ENCODE measurements at places on chromosomes 7 and 10.
A peak's percentile ranks its signal among the peaks of the same experiment; 100 is the strongest.

- no peaks in the 10 kb centered on the region for H3K36me3 ChIP-seq
- no peak overlapping the region for H3K27ac ChIP-seq
- no peak for DNase-seq
- H3K4me3 ChIP-seq, result no peak overlapping the region
- H3K27me3 ChIP-seq, result no peaks in the 10 kb centered on the region
Observed at GRCh38 chr7:77887567-77887966, 89.0 kb downstream of the PHTF2 start.

DNA sequence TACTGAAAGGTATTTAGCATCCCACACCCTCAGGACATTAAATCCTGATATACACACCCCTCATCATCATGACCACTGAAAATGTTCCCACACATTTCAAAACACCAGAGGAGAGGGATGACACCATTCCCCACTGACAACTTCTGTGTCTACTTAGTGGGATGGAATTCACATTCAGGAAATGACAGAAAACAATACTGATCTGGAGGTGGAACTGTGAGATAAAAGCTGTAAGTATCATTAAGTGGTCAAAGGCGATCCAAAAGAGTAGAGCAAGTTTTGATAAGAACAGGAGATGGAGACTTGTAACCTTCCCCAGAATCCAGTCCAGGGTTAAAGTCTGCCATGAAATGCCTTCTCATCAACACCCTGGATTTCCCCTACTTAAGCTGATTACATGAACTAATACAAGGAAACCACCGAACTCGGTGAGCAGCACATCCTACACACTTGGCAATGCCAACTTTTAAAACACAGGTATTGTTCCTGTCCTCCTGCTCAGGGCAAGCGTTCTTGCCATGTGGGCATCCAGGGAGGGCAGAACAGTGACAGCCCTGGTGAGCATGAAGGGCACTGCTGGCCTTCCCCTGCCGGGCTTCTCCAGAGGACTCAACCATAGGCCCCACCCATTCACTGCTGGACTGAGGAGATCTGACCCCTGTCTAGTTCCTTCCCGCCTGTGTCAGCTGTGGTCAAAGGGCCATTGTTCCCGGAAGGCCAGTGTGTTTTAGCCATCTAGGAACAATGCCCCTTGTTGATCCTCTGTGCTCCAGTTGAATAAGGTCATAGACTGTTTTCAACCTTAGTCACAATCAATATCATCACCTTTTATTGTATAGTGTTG is 85.0 kb downstream of the SGMS1 start:
- H3K4me1 ChIP-seq, result no peaks in the 10 kb centered on the region
- no peaks in the 10 kb centered on the region for H3K27me3 ChIP-seq
- H3K36me3 ChIP-seq, result no peaks in the 10 kb centered on the region
- no peak for DNase-seq

DNA sequence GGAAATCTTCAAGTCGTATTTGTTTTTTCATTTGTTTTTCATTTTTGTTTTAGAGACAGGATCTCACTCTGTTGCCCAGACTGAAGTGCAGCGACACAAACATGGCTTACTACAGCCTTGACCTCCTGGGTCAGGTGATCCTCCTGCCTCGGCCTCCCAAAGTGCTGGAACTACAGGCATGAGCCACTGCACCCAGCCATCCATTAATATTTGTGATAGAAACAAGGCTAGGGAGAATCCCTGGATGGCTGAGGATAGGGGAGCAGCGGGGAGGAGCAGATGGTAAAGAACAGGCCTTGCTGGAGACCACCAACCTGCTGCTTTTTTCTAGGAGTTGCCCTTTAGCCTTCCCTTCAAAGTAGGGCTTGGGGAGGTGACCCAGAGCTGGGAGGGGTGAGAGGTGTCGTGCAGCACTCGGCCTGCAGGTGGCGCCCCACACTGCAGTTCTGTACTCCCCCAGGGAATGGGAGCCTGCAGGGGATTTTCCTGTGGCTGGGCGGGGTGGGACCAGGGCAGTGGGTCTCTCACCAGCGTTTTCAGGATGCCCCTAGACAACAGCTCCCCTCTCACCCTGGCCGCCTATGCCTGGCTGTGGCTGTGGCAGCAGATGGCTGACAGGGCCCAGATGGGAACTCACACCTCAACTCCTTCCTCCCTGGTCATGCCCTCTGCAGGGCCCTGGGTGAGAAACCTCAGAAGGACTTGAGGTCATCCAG is 12.6 kb upstream of the CDH23 start:
- H3K27me3 ChIP-seq, result peaks cover 30% of the 10 kb centered on the region
- no peaks in the 10 kb centered on the region for H3K36me3 ChIP-seq
- DNase-seq, result peak; percentile 84
- H3K4me1 ChIP-seq, result no peaks in the 10 kb centered on the region

DNA sequence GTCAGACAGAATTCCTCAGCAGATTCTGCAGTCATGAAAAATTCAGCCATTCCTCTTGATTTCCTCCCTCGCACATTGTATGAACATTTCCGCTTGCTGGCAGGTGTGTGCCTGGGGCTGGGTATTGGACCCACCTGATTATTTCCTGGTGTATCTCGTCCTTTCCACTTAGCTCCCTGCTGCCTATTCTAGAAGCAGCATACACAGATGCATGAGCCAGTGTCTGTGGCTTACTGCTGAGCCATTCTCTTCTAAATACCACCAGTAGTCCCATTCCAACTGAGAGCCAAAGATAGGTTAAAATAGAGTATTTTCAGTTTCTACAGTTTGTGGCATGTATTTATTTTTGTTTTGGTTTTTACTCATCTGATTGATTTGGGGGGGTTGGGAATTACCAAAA is 270.1 kb upstream of the AKR1E2 start:
- no peaks in the 10 kb centered on the region for H3K36me3 ChIP-seq
- H3K27ac ChIP-seq, result no peak overlapping the region
- H3K4me3 ChIP-seq, result no peak overlapping the region
- no peaks in the 10 kb centered on the region for H3K27me3 ChIP-seq
- DNase-seq, result no peak

DNA sequence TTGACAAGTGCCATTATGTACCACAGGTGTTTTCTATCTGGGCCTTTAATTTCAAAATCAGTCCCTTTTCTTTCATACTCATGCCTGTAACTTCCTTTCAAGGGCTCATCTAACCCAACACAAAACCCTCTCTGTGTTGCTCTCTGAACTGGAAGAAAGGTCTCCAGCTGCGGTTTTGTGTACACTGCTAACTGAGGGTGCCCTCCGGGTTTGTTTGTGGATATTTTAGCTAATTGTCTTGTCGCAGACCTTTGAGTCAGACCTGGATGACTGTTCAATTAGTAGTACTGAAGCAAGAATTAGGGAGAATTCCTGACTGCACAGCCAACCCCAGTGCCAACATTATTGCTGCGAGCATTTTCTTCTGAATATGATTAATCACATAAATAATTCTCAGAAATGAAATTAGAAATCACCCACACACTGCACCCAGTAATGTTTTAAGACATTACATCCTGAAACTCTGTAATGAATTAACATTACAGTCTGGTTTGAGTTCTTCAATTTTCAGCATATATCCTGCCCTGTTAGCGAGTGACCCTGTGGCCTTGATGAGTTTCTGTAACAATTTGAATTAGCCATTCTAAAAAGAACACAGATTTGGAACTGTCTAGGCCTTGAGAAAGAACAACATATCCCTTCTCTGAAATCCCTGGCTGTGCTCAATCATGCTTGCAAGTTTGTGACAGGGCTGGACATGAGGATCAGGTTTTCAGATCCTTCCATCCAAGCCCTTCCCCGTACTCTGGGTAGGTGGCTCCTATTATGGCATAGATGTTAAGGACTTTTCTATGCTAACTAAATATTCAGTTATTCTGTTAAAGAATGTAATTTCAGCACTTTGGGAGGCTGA is 460.1 kb downstream of the PLXDC2 start:
- peaks cover 15% of the 10 kb centered on the region for H3K4me1 ChIP-seq
- no peak overlapping the region for H3K4me3 ChIP-seq
- H3K27ac ChIP-seq, result no peak overlapping the region
- H3K27me3 ChIP-seq, result no peaks in the 10 kb centered on the region
- DNase-seq, result no peak

- H3K4me1 ChIP-seq, result peaks cover 7% of the 10 kb centered on the region
- DNase-seq, result no peak
- H3K36me3 ChIP-seq, result no peaks in the 10 kb centered on the region
- H3K27me3 ChIP-seq, result peaks cover 30% of the 10 kb centered on the region
Observed at GRCh38 chr10:44393834-44394547, 9.1 kb upstream of the CXCL12 start.

- DNase-seq, result peak; percentile 82
- peak overlapping the region; percentile 92 for H3K27ac ChIP-seq
- H3K36me3 ChIP-seq, result no peaks in the 10 kb centered on the region
- H3K27me3 ChIP-seq, result no peaks in the 10 kb centered on the region
- H3K4me1 ChIP-seq, result peaks cover 6% of the 10 kb centered on the region
Observed at GRCh38 chr10:67763499-67764011, 67.6 kb upstream of the CTNNA3 start.

- peaks cover 25% of the 10 kb centered on the region for H3K27me3 ChIP-seq
- no peak for DNase-seq
- no peak overlapping the region for H3K4me3 ChIP-seq
- no peaks in the 10 kb centered on the region for H3K36me3 ChIP-seq
- H3K27ac ChIP-seq, result no peak overlapping the region
- no peaks in the 10 kb centered on the region for H3K4me1 ChIP-seq
Observed at GRCh38 chr7:22074897-22075296, 129.2 kb upstream of the CDCA7L start.
